ENCODE measurements at places on chromosomes 7 and 10. TPM values are rescaled to one million over a fixed set of nuclear protein-coding genes. Genes with fewer than 3 reads are reported as not detected.

Gene SLC26A3
- not detected for total RNA-seq

- H3K27me3 ChIP-seq: peaks cover 4% of the 10 kb centered on the region
- peak; percentile 16 for DNase-seq
- no peaks in the 10 kb centered on the region for H3K36me3 ChIP-seq
- no peak overlapping the region for H3K4me3 ChIP-seq
Measured at GRCh38 chr7:93943816-93944540, 22.4 kb downstream of the GNG11 start.

- peak; percentile 84 for DNase-seq
- no peak overlapping the region for H3K27ac ChIP-seq
- no peak overlapping the region for H3K4me3 ChIP-seq
- peaks cover 54% of the 10 kb centered on the region for H3K36me3 ChIP-seq
Measured at GRCh38 chr10:110600487-110601101, 33.1 kb downstream of the SMC3 start.

DNA sequence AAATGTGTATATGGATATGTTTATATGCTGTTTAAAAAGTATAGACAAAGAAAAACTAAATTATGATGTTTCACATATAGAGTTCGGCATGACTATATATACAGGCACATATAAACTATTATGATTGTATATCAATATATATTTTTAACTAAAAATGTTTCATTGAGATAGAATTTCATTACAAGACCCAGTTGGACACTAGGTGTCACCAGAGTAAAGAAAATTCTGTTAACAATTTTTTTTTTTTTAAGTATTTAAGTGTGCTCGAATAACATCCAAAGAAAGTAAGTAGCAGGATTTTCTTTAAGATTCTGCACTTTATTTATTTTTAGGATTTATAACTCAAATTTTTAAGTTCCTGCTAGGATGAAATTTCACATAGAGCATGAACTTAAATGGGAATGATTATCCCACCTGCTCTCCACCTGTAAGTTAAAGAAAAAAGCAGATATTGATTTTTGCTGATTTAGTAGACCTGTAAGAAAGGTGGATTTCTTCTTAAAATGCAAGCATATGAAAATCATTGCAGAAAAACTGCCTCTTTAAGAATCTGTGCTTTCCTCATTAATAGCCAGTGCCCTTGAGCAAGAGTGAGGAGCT lies 961.5 kb downstream of the PCDH15 start:
- no peaks in the 10 kb centered on the region for H3K36me3 ChIP-seq
- H3K4me3 ChIP-seq: no peak overlapping the region
- no peaks in the 10 kb centered on the region for H3K4me1 ChIP-seq
- DNase-seq: no peak
- no peaks in the 10 kb centered on the region for H3K27me3 ChIP-seq

DNA sequence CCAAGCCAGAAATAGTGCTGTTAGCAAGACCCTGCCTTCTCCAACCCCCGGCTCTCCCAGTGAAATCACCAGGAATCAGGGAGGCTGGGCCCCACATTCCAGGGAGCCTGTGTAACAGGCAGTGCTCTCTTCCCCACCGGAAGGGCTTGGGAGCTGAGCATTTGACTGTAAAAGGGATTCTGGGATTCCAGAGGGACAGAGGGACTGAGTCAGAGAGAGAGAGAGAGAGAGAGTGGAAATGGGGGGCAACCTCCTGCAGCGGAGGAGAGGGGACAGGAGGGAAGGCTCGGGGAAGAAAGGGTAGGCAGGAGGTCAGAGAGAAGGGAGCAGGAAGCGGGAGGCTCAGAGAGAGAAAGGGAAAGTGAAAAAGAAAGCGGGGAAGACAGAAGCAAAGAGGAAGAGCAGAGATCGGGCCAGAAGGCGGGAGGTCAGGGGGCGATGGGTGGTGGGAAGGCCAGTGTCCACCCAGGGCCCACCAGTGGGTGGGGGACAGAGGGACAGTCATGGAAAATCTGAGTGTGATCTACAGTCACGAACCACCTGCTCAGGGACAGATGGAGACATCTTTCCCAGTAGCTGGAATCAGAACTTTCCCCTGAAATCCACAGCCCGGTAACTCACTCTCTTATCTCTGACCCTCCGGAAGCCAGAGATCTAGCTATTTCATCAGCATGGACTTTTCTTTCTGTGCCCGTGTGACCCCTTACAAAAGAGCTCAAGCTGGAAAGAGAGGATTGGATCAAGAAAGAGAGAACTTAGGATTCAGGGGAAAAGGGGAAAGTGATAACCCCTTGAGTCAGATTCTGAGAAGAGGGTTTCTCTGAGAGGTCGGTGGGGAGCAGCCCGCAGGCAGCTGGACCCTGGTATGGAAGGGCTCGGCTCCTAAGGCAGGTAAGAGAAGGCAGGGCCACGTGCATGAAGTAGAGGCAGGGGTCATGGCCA lies 4.6 kb upstream of the SERPINE1 start:
- peak overlapping the region; percentile 54 for H3K27ac ChIP-seq
- H3K36me3 ChIP-seq: no peaks in the 10 kb centered on the region
- DNase-seq: peak; percentile 60
- H3K27me3 ChIP-seq: peaks cover 33% of the 10 kb centered on the region
- peak overlapping the region; percentile 70 for H3K4me3 ChIP-seq

GRCh38 chr7:14691597-14692203 lies 210.9 kb downstream of the DGKB start:
- H3K36me3 ChIP-seq: no peaks in the 10 kb centered on the region
- no peak overlapping the region for H3K4me3 ChIP-seq
- DNase-seq: peak; percentile 72
- H3K27ac ChIP-seq: no peak overlapping the region

DNA sequence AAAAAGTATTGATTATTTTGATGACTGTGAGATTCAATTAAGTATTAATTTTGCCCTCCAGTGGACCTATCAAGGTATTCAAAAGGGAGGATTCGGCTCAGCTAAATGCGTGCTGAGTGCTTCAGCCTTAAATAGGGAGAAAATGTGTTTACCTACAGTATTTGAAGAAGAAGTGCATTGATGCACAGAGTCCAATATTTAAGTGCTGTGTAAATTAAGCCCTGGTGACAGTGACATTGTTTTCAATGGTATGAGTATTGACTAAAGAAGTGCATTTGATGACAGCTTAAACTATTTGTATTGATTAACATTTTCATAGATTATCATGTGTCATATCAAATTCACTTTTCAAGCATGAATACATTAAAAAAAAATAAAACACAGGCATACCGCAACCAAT lies 106.6 kb downstream of the POU6F2 start:
- H3K27ac ChIP-seq: no peak overlapping the region
- no peaks in the 10 kb centered on the region for H3K4me1 ChIP-seq
- DNase-seq: no peak
- H3K27me3 ChIP-seq: peaks cover 8% of the 10 kb centered on the region

Gene GFRA1
- total RNA-seq: not detected
